Activated CD4-positive, CD25-positive, alpha-beta regulatory T cell (primary cell): ENCODE measurements at places on chromosomes 3 and 15.

- DNase-seq: no peak
Measured at GRCh38 chr15:42914728-42915497, 5.7 kb downstream of the TTBK2 start.

- DNase-seq: no peak
Measured at GRCh38 chr3:197858133-197858532, 67.1 kb downstream of the LRCH3 start.

- no peak for DNase-seq
Measured at GRCh38 chr3:9248522-9249271, 749 bp downstream of the SRGAP3 start.

- DNase-seq: no peak
Measured at GRCh38 chr15:85525755-85526154, 145.4 kb downstream of the AKAP13 start.

GRCh38 chr15:61483599-61483998, 254.5 kb upstream of the RORA start:
- DNase-seq: no peak

- DNase-seq: no peak
Measured at GRCh38 chr15:66071921-66072295, 181.6 kb downstream of the MEGF11 start.

- no peak for DNase-seq
Measured at GRCh38 chr3:105608623-105609022, 241.9 kb downstream of the ALCAM start.

DNA sequence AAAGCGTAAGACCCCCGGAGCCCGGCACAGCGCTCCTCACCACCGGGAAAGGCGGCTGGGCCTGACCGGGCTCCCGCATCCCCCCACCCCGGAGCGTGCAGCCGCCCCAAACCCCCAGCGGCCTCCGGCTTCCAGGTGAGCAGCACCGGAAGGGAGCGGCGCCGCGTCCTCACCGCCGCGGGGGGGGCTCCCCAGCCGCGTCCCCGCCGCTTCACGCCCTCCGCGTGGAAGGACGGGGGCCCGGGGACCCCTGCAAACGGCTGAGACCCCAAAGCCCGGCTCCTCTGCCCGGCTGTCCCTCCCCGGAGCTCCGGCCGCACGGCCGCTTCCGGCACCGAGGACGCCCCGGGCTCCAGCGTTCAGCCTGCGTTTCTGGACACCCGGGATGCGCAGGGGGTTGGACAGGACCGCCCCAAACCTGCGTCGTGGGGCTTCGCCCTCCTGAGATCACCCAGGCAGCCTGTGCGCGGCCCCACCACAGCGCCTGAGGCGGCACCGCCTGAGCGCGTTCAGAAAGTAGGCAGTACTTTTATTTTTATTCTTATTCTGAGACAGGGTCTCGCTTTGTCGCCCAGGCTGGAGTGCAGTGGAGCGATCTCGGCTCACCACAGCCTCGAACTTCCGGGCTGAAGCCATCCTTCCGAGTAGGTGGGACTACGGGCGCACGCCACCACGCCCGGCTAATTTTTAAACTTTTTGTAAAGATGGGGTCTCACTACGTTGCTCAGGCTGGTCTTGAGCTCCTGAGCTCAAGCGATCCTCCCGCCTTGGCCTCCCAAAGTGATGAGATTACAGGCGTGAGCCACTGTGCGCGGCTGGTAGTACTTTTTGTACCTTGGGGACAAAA, 51.6 kb upstream of the BLM start:
- no peak for DNase-seq

DNA sequence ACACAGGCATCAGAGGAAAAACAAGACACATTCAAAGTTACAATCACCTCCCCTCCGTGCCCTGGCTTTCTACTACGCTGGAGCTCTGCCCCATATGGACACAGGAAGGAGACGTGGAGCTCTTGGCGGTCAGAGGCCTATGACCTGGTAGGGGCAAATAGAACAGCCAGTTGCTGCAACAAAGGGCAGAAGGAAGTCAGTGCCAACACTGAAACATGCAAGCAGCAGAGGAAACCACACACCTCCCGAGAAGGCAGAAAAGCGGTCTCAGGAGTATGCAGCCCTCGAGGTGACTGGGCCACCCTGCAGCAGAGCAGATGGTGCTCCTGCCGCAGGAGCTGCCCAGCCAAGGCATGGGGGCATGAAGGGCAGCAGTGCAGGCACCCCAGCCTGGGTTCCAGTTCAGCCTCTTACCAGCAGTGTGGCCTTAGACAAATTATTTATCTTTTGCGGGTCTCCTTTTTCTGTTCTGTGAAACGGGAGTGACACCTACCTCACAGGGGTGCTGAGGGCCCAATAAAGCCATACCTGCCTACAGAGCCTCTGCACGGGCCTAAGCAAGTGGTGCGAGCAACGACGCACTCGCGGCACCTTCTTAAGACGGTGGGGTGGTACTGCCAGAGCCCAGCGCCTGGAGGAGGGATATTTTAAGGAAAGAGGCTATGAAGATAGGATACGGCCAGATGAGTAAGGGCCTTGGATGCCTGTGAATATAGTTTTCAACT, 8.6 kb downstream of the ZXDC start:
- no peak for DNase-seq

DNA sequence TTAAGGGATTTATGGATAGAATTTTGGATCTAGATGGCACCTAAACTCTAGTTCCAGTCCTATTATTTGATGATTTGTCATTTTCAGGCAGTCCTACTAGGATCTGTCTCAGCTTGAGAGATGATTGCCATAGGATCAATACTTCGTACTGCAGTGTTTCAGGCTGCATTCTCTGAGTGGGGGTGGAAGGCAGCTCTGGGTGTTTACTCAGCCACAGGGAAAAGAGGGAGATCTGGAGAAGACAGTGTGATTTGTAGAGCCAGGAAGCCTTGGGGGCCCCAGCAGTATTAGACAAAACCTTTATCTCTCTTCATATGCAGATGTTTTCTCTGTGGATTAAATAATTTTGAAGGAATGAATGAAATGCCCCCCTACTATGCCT, 188.4 kb upstream of the SYNPR start:
- DNase-seq: no peak

- DNase-seq: no peak
Measured at GRCh38 chr15:51288143-51289065, 50.0 kb downstream of the CYP19A1 start.

GRCh38 chr3:131819381-131820055, 215.3 kb downstream of the CPNE4 start:
- DNase-seq: no peak

DNA sequence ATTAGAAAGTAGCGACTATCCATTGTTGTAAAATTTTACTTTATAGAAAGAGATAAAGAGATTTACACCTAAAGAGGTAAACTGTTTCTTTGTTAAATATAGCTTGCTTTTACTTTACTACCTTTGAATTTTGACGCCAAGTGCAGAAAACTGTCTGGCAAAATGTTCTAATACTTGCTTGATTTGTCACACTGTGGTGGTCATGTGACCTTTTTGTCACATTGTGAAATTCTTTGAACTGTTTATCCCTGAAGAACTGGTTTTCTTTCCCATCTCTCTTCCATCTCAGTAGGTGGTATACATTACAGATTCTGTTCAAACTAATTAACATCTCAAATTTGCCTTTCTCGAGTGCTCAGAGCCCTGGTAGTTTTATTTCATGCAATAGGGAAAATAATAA, 327.4 kb downstream of the NAALADL2 start:
- DNase-seq: no peak

- no peak for DNase-seq
Measured at GRCh38 chr3:36512555-36512954, 132.3 kb downstream of the STAC start.

DNA sequence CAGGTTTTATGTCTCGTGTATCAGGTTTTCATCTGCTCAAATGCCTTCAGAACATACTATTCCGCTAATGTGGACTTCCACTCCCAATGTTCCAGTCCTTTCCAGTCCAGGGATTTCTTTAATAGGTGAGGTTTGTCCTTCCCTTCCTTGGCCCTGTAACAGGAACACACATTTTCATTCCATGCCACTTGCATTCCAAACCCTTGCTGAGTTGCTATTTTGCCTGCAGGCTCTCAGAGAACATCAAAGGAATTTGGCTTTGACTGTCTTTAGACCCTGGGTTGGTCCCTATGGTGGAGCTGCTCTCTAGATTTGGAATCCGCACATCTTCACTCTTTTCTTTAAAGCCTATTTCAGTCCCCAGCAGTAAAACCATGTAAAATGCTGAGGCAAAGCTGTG, 12.3 kb upstream of the ALCAM start:
- no peak for DNase-seq

- DNase-seq: no peak
Measured at GRCh38 chr15:88080616-88081015, 175.9 kb downstream of the NTRK3 start.

- DNase-seq: no peak
Measured at GRCh38 chr15:92822216-92823144, 77.6 kb upstream of the CHD2 start.

GRCh38 chr3:171436380-171436779, 23.8 kb downstream of the TNIK start:
- no peak for DNase-seq

GRCh38 chr15:52232327-52232726, 41.1 kb upstream of the GNB5 start:
- no peak for DNase-seq
